ENCODE measurements at places on chromosomes 7 and 10.

DNA sequence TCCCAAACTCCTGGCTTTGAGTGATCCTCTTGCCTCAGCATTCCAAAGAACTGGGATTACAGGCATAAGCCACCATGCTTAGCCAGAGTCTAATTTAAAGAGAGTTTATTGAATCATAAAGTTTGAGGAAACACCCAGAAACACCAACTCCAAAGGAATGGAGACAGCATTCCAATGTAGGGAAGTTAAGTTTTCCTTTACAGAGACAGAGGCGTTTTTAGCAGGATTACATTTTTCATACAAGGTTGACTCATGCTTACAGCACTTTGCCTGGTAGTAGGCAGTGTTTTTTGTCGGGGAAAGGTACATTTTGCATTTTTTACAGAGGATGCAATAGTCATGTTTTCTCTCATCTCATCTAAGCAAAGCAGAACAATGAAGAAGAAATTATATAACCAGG is 18.9 kb upstream of the OPN4 start:
- DNase-seq, result no peak

- peak; percentile 60 for DNase-seq
These were observed 52.9 kb downstream of the CYP26A1 start for GRCh38 chr10:93126483-93127052.

DNA sequence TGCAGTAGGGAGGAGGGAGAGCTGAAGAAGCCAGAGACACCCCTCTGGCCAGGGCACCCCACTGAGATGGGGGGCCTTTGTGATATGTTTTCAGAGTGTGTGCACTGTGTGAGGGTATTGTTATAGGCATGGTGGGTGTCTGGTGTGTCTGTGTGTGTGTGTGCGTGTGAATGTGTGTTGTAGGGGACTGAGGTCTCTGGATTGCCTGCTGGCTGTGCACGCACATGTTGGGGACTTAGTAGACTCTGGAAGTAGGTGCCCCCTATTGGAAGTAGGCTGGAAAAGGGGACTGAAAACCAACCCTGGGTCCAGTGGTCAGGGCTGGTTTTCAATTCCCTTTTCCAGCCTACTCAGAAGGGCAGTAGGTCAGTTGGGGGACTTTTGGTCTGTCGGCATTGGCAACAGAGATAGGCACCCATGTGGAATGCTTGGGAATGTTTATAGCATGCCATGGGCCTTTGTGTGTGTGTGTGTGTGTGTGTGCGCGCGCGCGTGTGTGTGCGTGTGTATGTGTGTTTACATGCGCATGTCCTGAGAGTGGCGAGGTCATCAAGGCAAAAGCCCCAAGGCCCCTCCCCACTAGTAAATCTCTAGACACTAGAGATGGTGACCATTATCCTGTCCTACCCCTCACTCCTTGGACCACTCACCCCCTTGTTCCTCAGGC is 78.8 kb downstream of the HIF1AN start:
- peak; percentile 43 for DNase-seq

DNA sequence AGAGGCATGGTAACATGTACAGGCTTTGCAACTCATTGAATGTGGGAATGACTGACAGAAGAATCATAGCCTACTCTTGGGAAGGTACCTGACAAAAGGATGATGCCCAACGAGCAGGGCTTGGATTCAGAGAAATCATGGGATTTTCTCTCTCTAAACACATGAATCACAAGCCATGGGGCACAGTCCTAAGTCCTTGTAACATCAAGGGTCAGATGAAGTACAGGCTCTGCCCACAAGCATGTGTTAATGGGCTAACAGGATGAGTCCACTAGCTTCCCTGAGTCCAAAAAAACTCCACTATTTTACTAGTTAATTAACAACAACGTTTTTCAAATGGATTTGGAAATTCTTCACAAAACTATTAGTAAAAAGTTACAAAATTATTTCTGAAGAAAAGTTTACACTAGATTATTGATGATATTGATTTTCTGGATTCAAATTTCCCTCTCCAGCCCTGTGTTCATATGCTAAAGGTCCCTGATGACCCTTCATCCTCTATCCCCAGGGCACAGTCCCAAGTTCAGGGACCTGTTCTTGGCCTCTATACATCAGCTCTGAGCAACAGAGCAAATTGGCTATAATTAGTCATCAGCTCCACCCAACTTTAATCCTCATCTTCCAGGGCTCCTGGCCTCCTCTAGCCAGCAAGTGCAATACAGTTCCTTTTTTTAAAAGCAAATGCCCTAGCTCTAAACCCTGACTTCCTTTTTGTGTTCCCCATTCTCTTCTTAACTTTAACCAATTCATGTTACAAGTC is 99.8 kb downstream of the GSAP start:
- DNase-seq, result no peak

GRCh38 chr10:97372233-97372875 is 28.8 kb downstream of the RRP12 start:
- no peak for DNase-seq

DNA sequence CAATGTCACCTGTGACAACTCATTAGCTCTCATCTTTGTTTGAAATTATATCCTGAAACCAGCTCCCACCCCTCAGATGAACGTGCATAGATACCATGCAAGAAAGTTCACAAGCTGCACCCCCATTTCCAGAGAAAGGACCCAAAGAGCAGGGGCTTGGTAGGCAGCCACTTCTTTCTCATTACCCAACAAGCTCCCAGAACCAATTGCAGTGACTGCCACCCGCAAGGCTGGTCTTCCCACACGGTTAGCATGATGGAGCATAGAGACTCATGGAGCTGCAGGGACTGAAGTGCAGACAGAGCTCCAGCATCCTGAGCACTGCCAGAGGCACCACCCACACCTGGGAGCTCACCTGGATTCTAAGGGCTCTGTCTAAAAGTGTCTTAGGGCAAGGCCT is 28.5 kb downstream of the FRMPD2 start:
- no peak for DNase-seq

GRCh38 chr10:103678178-103678526 is 177.2 kb downstream of the SH3PXD2A start:
- peak; percentile 84 for DNase-seq

GRCh38 chr10:49578392-49578791 is 31.7 kb upstream of the SLC18A3 start:
- no peak for DNase-seq

GRCh38 chr10:100960251-100960650 is 9.1 kb upstream of the SEMA4G start:
- no peak for DNase-seq

DNA sequence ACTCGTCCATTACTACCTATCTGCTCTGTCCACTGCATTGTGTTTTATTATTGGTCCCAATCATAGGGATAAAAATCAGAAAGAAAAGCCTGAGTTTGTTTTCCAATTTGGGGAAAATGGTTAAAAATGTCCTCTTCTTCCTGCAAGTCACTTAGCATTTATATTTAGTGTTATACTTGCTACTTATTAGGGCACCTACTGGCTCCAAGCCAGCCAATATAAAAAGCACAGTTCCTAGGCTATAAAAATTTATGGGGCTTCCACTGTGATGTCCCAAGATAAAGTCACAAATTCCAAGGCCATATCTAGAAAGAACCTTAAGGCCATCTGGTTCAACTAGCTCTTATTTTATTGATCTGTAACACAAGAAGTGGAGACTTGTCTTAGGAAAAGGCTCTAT is 3.2 kb downstream of the SLC35B4 start:
- no peak for DNase-seq

- DNase-seq, result no peak
These were observed 144.4 kb downstream of the PKD1L1 start for GRCh38 chr7:47803846-47804245.

GRCh38 chr7:151540146-151540545 is 20.5 kb upstream of the RHEB start:
- DNase-seq, result no peak

GRCh38 chr7:80841423-80841955 is 77.4 kb downstream of the SEMA3C start:
- no peak for DNase-seq

DNA sequence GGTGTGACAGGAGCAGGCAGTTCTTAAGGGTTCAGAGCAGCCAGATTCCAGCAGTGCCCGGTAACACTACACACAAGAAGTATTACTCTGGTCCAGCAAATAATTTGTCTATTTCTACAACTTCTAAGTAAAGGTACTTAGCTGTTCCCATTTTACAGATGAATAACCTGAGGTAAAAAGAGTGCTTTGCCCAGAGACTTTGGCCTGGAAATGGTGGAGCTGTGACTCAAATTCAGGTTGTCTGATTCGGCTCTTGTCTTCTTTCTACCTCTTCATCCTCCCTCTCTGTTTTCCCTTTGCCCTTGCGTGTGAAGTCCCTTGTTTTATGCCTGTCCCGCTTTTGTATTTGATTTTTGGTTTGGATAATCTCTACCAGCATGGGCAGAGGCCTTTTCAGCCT is 17.1 kb downstream of the SFRP5 start:
- no peak for DNase-seq

GRCh38 chr10:117441361-117441760 is 66.1 kb upstream of the PDZD8 start:
- no peak for DNase-seq

GRCh38 chr10:42951486-42952251 is 125.2 kb upstream of the RET start:
- DNase-seq, result peak; percentile 43

Measured in activated CD8-positive, alpha-beta memory T cell treated with anti-CD3 and anti-CD28 coated beads, Interleukin-2, amount 50 U/mL, for 48 hours (primary cell).